Ascending aorta (tissue), 2 donors: ENCODE measurements at places on chromosomes 7 and 10. TPM values are rescaled to one million over a fixed set of nuclear protein-coding genes. Genes with fewer than 3 reads are reported as not detected.

C10orf67 gene
- total RNA-seq = not detected

C1GALT1 gene
- 11.0 TPM for total RNA-seq

CYP26C1 gene
- not detected for total RNA-seq

AKR1C8 gene
- not detected for total RNA-seq

PPP1R3C gene
- total RNA-seq = 2.0 TPM

PIP gene
- total RNA-seq = not detected

NPFFR1 gene
- not detected for total RNA-seq

SUN3 gene
- total RNA-seq = not detected

RET gene
- not detected for total RNA-seq

ITIH5 gene
- 19.4 TPM for total RNA-seq

MKI67 gene
- total RNA-seq = 0.64 TPM

MSMB gene
- not detected for total RNA-seq

KEL gene
- not detected for total RNA-seq

ARF5 gene
- 264 TPM for total RNA-seq

SFMBT2 gene
- 2.2 TPM for total RNA-seq

SPDYE3 gene
- not detected for total RNA-seq

KCND2 gene
- total RNA-seq = 0.21 TPM

KCP gene
- total RNA-seq = 1.2 TPM

KCNIP2 gene
- 1.1 TPM for total RNA-seq

UBN2 gene
- 3.7 TPM for total RNA-seq

EGFR gene
- total RNA-seq = 33.8 TPM

TSPAN33 gene
- 8.1 TPM for total RNA-seq

FKBP6 gene
- total RNA-seq = not detected

MMRN2 gene
- 282 TPM for total RNA-seq

SEMA3D gene
- total RNA-seq = 4.5 TPM
